ENCODE measurements at places on chromosomes 5 and 9. TPM values are rescaled to one million over a fixed set of nuclear protein-coding genes. Genes with fewer than 3 reads are reported as not detected.

RNF183 gene
- 0.14 TPM for total RNA-seq

HSPA4 gene
- total RNA-seq: 44.0 TPM

PCDHB12 gene
- 1.4 TPM for total RNA-seq

BTNL8 gene
- total RNA-seq: 0.40 TPM

GABRB2 gene
- 0.05 TPM for total RNA-seq

C7 gene
- total RNA-seq: 52.5 TPM

PCDHA1 gene
- 0.03 TPM for total RNA-seq

- H3K4me3 ChIP-seq: no peak overlapping the region
- H3K36me3 ChIP-seq: no peaks in the 10 kb centered on the region
- H3K27me3 ChIP-seq: no peaks in the 10 kb centered on the region
- no peak overlapping the region for H3K27ac ChIP-seq
- DNase-seq: no peak
Observed at GRCh38 chr9:35820076-35820475, 5.2 kb upstream of the HINT2 start.

DNA sequence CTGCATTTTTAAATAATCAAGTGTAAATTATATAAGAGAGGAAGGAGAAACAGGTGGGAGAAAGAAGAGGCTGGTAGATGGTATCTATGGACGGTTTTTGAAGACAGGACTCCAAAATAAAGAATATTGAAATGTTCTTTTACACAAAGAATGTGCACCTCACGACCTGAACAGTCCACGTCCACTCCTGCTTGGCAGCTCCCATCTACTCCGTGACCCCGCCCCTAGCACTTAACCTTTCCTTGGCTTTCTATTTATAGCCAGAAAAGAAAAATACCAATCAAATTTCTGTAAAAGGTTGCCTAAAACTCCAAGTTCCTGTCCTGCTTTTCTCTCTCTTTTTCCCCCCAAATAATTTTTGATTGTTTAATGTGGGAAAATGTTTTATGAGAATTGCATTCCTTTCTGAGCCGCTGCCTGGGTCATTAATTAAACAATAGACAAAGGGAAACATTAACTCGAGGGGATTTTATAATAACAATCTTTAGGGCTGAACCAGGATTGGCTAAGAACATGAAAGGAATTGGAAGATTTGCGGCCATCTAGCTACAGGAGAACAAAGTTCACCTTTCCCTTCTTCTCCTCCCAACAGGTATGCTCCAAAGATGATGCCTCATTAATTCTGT is 173.6 kb upstream of the MAP3K1 start:
- H3K4me1 ChIP-seq: peaks cover 22% of the 10 kb centered on the region
- no peak overlapping the region for H3K4me3 ChIP-seq
- no peaks in the 10 kb centered on the region for H3K36me3 ChIP-seq

DNA sequence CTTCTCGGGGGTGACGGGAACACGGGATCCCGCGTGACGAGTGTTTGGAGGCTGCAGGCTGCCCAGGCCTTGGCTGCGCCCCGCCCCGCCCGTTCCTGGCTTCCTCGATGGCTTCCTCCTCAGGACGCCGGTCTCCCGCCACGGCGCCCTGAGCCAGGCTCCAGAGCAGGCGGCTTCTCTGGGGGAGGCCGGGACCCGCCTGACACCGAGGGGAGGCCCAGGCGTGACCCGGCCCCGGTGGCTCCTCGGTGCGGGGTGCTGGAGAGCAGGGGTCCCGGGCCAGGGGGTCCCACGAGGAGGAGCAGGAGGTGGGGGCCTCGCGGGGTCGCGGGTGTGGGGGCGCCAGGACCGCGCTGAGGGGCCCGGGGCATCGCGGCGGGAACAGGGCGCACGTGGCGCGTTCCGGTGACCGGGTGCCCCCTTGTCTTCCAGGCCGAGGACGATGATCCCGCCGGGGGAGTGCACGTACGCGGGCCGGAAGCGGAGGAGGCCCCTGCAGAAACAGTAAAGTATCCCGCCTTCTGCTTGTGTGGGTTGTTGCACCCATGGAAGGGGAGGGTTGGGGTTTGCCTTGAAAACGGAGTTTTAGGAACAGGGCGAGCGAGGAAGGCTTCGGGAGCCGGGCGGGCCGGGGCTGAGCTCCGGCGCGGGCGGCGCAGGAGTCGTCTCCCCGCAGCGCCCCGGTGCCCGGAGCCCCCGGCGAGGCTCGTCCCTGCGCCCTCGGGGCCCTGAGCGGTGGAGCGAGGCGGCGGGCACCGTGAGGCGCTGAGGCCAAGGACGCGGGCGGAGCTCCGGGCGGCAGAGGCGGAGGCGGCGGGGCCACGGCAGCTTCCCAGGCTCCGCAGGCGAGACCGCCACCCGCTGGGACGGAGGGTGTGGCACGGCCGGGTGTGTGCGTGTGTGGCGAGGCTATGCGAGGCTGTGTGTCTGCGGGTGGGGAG is 22.2 kb downstream of the AHRR start:
- no peaks in the 10 kb centered on the region for H3K27me3 ChIP-seq
- H3K4me1 ChIP-seq: no peaks in the 10 kb centered on the region
- peak overlapping the region; percentile 12 for H3K4me3 ChIP-seq
- no peaks in the 10 kb centered on the region for H3K36me3 ChIP-seq
- no peak overlapping the region for H3K27ac ChIP-seq
- DNase-seq: peak; percentile 81

- H3K36me3 ChIP-seq: no peaks in the 10 kb centered on the region
- no peaks in the 10 kb centered on the region for H3K27me3 ChIP-seq
- H3K4me1 ChIP-seq: no peaks in the 10 kb centered on the region
- H3K4me3 ChIP-seq: no peak overlapping the region
Observed at GRCh38 chr5:160616712-160617497, 195.2 kb downstream of the PTTG1 start.

DNA sequence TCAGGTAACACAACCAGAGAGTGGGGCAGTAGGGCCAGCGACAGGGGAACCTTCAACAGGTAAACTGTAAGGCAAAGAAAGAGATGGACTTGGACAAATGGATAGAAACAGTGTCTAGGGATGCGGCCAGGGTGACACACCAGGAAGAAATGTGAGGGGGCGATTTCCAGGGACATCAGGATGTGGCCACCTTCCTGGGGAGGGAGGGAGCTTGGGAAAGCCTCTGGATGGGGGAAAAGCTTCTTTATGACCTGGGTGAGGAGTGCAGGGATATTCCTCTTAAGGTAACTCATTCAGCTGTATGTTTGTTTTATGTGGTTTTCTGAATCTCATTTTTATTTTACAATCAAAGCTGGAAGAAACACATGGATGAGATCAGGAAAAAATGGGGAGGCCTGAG is 11.9 kb upstream of the NXNL2 start:
- DNase-seq: no peak
- H3K4me1 ChIP-seq: no peaks in the 10 kb centered on the region
- H3K27ac ChIP-seq: no peak overlapping the region
- no peaks in the 10 kb centered on the region for H3K36me3 ChIP-seq

DNA sequence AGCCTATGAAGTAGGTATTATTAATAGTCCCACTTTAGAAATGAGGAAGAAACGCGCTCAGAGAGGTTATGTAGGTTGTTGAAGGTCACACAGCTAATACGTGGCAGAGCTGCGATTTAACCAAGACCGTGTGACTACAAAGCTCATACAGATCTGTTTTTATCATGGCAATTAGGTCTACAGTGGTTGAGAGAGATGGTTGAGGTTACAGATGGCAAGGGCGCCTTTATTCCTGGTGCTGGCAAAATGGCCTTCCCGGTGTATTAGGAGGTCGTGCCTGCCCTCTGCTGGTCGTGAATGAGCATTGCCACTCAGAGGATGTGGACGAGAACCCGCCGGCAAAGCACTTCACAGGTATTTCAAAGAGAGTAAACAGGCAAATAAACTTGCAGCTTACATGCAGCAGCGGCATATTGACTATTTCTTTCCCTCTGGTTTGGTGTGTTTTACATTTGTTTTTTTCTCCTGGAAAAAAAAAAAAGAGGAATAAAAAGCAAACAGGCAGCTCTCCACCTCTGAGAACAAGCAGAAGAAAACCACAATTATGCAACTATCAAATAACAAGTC is 65.3 kb upstream of the EGFLAM start:
- H3K4me1 ChIP-seq: no peaks in the 10 kb centered on the region
- H3K27ac ChIP-seq: no peak overlapping the region
- H3K27me3 ChIP-seq: no peaks in the 10 kb centered on the region
- peak; percentile 84 for DNase-seq

- no peaks in the 10 kb centered on the region for H3K36me3 ChIP-seq
- DNase-seq: no peak
Observed at GRCh38 chr5:63860379-63860778, 101.9 kb downstream of the HTR1A start.

DNA sequence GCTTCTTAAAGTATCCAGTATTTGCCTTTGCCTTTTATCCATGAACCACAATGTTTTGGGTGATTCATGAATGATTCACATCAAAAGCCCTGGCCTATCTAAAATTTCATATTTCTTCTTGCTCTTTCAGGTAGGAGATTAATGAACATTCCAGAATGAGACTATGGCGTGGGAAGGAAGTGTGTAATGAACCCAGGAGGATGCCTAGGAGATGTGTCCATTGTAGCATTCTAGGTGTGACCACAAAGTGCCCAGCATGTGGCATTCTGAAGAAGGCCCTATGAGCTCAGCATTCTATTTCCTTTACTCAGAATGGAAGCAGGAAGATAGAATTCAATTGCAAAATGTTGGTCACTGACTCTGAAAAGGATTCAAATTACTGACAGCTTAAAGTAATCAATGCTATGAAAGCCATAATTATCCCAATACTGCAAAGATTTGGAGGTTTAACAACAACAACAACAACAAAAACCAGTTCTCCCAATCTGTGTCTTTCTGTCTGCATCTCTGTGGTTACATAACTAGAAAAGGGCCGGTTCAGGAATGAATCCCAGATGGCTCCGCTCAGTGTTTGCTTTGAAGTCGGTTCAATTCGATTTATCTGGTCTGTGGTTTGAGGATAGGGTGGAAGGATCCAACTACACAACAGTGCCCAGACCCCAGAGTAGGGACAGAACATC is 126.7 kb downstream of the FOXD1 start:
- H3K36me3 ChIP-seq: no peaks in the 10 kb centered on the region
- no peaks in the 10 kb centered on the region for H3K4me1 ChIP-seq
- no peak overlapping the region for H3K27ac ChIP-seq
- H3K4me3 ChIP-seq: no peak overlapping the region
- no peaks in the 10 kb centered on the region for H3K27me3 ChIP-seq

- no peak overlapping the region for H3K27ac ChIP-seq
- H3K36me3 ChIP-seq: no peaks in the 10 kb centered on the region
- peaks cover 5% of the 10 kb centered on the region for H3K4me1 ChIP-seq
- no peak for DNase-seq
- no peak overlapping the region for H3K4me3 ChIP-seq
Observed at GRCh38 chr5:73989956-73990355, 364.0 kb downstream of the ARHGEF28 start.

- no peaks in the 10 kb centered on the region for H3K36me3 ChIP-seq
- no peak for DNase-seq
- H3K4me3 ChIP-seq: no peak overlapping the region
- H3K27ac ChIP-seq: no peak overlapping the region
- no peaks in the 10 kb centered on the region for H3K27me3 ChIP-seq
- no peaks in the 10 kb centered on the region for H3K4me1 ChIP-seq
Observed at GRCh38 chr5:65946198-65946745, 19.9 kb downstream of the ERBIN start.

DNA sequence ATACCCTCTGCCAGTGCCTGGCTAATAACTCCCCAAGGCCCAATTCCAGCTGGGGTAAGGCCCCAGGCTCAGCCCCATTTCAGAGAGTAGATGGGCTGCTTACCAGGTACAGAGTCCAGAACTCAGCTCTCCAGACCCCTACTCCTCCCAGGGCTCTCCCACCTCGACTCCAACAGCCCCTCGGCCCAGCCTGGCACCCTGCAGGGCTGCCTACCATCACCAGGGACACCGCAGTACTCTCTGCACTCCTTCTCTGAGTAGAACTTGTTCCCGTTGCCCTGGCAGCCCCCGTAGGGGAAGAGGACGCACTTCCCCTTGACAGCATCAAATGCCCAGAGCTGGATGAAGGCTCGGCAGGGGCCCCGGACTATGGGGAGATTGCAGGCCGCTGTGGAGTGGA is 17.4 kb downstream of the AMBP start:
- H3K27ac ChIP-seq: no peak overlapping the region
- DNase-seq: no peak
- no peaks in the 10 kb centered on the region for H3K27me3 ChIP-seq
- H3K36me3 ChIP-seq: no peaks in the 10 kb centered on the region
- no peak overlapping the region for H3K4me3 ChIP-seq

DNA sequence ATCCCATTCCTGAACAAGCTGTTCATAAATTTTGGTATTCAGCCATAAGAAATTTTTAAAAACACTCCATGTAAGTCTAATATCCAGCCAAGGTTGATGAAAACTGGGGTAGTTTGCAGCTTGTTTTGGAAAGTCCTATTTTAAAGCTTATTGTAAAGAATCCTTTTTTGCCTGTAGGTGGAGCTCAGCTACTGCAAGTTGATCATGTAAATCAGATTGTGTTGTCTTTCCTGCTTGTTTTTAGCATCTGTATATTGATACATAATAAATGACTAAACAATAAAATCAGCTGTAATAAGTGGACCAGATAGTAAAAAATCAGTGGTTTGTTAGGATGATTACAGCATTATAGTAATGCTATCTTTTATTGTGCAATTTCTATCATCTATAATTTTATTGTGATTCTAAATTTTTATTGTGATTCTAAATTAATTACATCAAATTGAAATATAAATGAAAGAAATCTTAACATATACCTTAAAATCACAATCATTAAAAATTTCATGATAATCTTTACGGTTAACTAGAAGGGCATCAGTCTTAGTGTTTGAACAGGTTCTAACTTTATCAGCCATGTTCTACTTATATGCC is 42.4 kb downstream of the CWC27 start:
- H3K4me3 ChIP-seq: no peak overlapping the region
- no peaks in the 10 kb centered on the region for H3K36me3 ChIP-seq
- no peak overlapping the region for H3K27ac ChIP-seq
- H3K27me3 ChIP-seq: no peaks in the 10 kb centered on the region

- H3K4me3 ChIP-seq: no peak overlapping the region
- H3K36me3 ChIP-seq: no peaks in the 10 kb centered on the region
- no peak overlapping the region for H3K27ac ChIP-seq
- DNase-seq: no peak
Observed at GRCh38 chr5:4082966-4083564, 487.4 kb downstream of the IRX1 start.

DNA sequence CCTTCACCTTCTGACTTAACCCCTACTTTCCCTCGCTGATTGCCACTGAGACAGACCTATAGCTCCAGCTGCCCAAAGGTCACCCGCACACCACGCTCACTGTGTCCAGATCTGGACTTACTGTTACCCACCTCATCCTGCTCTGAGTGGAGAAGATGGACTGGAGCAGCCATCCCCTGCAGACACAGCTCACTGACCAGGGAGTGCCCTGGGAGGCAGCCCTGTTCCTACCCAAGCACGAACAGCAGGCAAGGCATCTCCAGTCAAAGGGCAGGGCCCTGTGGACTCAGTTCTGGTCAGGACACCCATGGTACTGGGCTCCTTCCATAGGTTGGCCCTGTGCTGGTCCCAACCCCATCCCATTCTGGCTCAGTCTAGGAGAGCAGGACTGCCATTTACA is 9.5 kb upstream of the BARX1 start:
- H3K4me1 ChIP-seq: peaks cover 4% of the 10 kb centered on the region
- H3K27ac ChIP-seq: no peak overlapping the region
- DNase-seq: no peak

- no peak overlapping the region for H3K27ac ChIP-seq
- H3K4me1 ChIP-seq: no peaks in the 10 kb centered on the region
- no peak overlapping the region for H3K4me3 ChIP-seq
- no peaks in the 10 kb centered on the region for H3K36me3 ChIP-seq
- DNase-seq: no peak
Observed at GRCh38 chr5:63553073-63553472, 409.2 kb downstream of the HTR1A start.

Measured in pancreas (tissue), 10 donors.